ENCODE measurements at places on chromosomes 4 and X.

GRCh38 chrX:133847340-133847994, 137.9 kb downstream of the GPC3 start:
- H3K4me3 ChIP-seq = no peak overlapping the region
- no peaks in the 10 kb centered on the region for H3K36me3 ChIP-seq
- DNase-seq = no peak
- H3K27ac ChIP-seq = no peak overlapping the region
- H3K4me1 ChIP-seq = no peaks in the 10 kb centered on the region

GRCh38 chrX:77422891-77423648, 24.1 kb upstream of the FGF16 start:
- H3K4me1 ChIP-seq = no peaks in the 10 kb centered on the region
- DNase-seq = no peak
- H3K4me3 ChIP-seq = no peak overlapping the region
- H3K36me3 ChIP-seq = no peaks in the 10 kb centered on the region
- H3K27me3 ChIP-seq = no peaks in the 10 kb centered on the region

DNA sequence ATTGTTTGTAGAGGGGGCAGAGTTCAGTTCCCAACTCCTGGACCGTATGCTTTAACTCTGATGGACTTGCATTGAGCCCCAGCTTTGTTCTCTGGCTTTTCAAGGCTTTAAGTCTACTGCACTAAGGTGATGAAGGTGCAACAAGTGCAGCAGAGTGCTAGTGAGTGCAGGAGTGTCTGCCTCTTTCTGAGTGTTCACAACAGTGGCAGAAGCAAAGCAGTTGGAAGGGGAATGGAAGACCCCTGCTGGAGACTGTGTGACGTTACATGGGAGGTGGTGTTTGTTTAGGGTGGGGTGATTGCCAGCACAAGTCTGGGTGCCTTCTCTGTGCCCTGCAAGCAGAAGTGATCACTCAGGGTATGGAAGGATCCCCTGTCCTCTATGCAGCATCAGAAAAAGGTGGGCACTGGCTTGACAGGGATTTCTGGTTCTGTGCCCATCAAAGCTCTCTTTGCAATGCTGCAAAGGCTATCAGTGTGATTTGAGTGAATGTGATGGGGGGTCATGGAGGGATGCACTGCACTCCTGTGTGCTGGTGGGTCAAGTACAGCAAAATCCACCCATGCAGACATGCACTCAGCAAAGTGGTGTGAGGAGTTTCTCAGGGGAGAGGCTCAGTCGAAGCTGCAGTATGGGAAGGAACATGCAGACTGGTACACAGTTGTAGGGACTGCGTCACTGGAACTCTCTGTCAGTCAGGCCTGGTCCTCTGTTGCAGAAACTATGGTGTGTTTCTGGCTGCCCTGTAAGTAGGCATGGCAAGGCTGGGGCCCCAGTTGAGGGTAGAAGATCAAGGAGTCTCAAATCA, 70.9 kb upstream of the UGT2B7 start:
- no peak overlapping the region for H3K4me3 ChIP-seq
- no peaks in the 10 kb centered on the region for H3K4me1 ChIP-seq
- no peaks in the 10 kb centered on the region for H3K36me3 ChIP-seq
- no peak overlapping the region for H3K27ac ChIP-seq
- no peak for DNase-seq

DNA sequence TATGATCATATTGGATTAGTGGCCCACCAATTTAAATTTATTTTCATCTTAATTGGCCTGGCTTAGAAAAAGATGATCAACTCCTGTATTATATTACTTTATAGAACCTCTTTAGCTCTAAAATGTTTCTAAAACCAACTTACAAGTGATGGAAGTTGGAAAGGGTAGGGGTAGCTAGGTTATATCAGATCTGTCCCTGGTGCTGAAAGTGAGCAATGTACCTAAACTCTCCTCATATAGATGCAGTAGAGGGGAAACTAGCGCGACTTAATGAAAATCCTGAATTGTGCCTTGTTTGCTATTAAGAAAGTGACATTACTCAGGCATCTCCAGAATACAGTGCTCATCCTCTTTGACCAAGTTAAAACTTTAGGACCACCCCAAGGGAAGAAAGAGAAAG, 7.5 kb upstream of the PTCHD1 start:
- DNase-seq = no peak
- no peak overlapping the region for H3K4me3 ChIP-seq
- peaks cover 6% of the 10 kb centered on the region for H3K27me3 ChIP-seq
- H3K36me3 ChIP-seq = no peaks in the 10 kb centered on the region
- H3K4me1 ChIP-seq = no peaks in the 10 kb centered on the region

- DNase-seq = no peak
- H3K27me3 ChIP-seq = no peaks in the 10 kb centered on the region
- no peaks in the 10 kb centered on the region for H3K4me1 ChIP-seq
- H3K27ac ChIP-seq = no peak overlapping the region
- no peaks in the 10 kb centered on the region for H3K36me3 ChIP-seq
- no peak overlapping the region for H3K4me3 ChIP-seq
Measured at GRCh38 chr4:135605076-135605475, 1403.5 kb upstream of the PABPC4L start.

DNA sequence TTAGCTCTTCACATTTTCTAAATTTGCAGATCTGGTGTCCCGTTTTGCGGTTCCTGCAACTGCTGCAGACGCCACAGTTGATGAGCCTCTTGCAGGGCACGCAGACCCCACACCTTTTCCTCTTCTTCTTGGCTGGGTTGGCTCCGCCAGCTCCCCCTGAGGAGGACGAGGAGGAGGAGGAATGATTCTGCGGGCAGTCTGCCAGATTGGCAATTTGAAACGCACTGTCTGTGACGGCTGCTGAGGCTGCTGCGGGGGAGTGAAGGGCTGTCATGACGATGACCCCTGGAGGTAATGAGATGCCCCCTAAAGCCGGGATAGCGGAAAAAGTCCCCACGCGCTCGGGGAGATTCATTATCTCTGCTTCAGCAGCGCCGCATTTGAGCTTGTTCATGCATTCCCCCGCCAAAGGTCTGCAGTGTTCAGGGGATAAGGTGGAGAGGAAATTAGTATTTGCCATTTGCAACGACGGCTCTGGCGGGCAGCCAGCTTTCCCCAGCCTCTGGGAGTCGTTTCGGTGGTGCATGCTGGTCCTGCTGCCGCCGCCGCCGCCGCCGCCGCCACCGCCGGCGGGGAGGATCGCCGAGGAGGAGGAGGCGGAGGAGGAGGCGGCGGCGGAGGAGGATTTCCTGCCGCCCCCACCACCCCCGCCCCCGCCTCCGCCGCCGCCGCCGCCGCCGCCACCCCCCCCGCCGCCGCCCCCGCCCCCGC, 3.8 kb downstream of the CXXC4 start:
- H3K27ac ChIP-seq = no peak overlapping the region
- H3K4me3 ChIP-seq = peak overlapping the region; percentile 59
- H3K4me1 ChIP-seq = peaks cover 9% of the 10 kb centered on the region
- no peaks in the 10 kb centered on the region for H3K36me3 ChIP-seq
- peak; percentile 55 for DNase-seq
- peaks cover 22% of the 10 kb centered on the region for H3K27me3 ChIP-seq

GRCh38 chr4:73005514-73005913, 64.0 kb downstream of the COX18 start:
- no peaks in the 10 kb centered on the region for H3K36me3 ChIP-seq
- no peak for DNase-seq
- no peak overlapping the region for H3K27ac ChIP-seq

- H3K4me1 ChIP-seq = no peaks in the 10 kb centered on the region
- DNase-seq = no peak
- H3K27ac ChIP-seq = no peak overlapping the region
- no peaks in the 10 kb centered on the region for H3K27me3 ChIP-seq
- H3K36me3 ChIP-seq = no peaks in the 10 kb centered on the region
Measured at GRCh38 chr4:139617702-139618490, 47.7 kb upstream of the MGST2 start.

GRCh38 chr4:37994569-37994968, 34.4 kb downstream of the PTTG2 start:
- no peak overlapping the region for H3K27ac ChIP-seq
- no peak overlapping the region for H3K4me3 ChIP-seq
- DNase-seq = no peak
- H3K27me3 ChIP-seq = no peaks in the 10 kb centered on the region
- peaks cover 6% of the 10 kb centered on the region for H3K4me1 ChIP-seq

DNA sequence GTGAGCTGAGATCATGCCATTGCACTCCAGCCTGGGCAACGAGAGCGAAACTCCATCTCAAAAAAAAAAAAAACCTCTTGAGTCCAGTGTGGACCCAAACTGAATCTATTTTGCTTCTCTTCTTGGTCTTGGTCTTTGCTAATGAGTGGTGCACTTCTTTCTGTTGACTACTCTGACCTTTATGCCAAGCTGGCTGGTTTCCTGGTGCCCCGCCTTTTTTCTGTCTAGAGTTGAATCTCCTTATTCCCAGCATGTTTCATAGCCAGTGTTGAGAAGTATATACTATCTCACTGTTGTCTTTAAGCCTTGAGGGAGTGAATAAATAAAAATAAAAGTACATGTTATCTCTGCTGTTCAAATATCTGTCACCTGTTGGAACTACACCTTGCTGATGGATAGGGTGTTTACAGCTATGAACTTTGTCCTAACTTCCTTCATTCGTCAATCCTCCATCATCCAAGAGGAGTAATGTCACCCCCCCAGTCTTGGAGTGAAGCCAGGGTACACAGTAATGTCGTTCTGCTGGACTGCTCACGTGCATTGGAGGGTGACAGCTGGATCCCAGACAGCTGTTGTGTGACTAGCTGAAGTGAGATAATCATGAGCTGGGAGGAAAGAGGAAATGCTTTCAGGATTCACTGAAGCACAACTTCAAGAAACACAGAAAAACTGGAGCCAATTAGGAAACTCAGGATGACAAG, 99.3 kb upstream of the PRKG2 start:
- peaks cover 4% of the 10 kb centered on the region for H3K27me3 ChIP-seq
- H3K27ac ChIP-seq = no peak overlapping the region
- DNase-seq = no peak
- no peak overlapping the region for H3K4me3 ChIP-seq
- no peaks in the 10 kb centered on the region for H3K36me3 ChIP-seq

- H3K27me3 ChIP-seq = no peaks in the 10 kb centered on the region
- no peak overlapping the region for H3K27ac ChIP-seq
- no peaks in the 10 kb centered on the region for H3K4me1 ChIP-seq
- H3K36me3 ChIP-seq = no peaks in the 10 kb centered on the region
- no peak for DNase-seq
Measured at GRCh38 chr4:15501941-15502340, 32.3 kb downstream of the CC2D2A start.

All from T-cell (primary cell).